Stomach (tissue), 19 donors: ENCODE measurements at places on chromosomes 7 and 10. TPM values are rescaled to one million over a fixed set of nuclear protein-coding genes. Genes with fewer than 3 reads are reported as not detected.
A peak's percentile ranks its signal among the peaks of the same experiment; 100 is the strongest.

- H3K36me3 ChIP-seq = no peaks in the 10 kb centered on the region
- H3K27me3 ChIP-seq = no peaks in the 10 kb centered on the region
- DNase-seq = no peak
- peaks cover 8% of the 10 kb centered on the region for H3K4me1 ChIP-seq
- H3K27ac ChIP-seq = no peak overlapping the region
These were observed 26.9 kb upstream of the MKLN1 start for GRCh38 chr7:131300572-131301466.

DNA sequence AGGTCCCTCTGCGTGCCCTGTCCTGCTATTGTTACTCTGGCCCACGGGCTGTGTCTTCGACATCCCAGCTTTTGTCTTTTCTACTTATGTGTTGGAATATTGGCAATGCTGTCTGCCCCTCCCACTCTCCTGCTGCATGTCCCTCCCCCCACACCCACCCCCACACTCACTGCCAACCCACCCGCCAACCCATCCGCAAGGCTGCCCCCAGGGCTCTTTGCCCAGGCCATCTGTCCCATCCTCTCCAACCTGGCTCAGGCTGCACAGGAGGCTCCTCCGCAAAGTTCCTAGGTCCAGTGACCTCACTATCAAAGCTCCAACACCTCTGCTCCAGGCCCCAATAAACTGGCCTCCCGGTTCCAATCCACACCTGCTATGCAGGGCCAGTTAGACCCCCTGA, 167.1 kb upstream of the PRR15 start:
- no peaks in the 10 kb centered on the region for H3K4me1 ChIP-seq
- H3K27me3 ChIP-seq = no peaks in the 10 kb centered on the region
- H3K4me3 ChIP-seq = no peak overlapping the region
- H3K27ac ChIP-seq = no peak overlapping the region
- no peaks in the 10 kb centered on the region for H3K36me3 ChIP-seq

- DNase-seq = peak; percentile 28
- peaks cover 45% of the 10 kb centered on the region for H3K36me3 ChIP-seq
- no peak overlapping the region for H3K27ac ChIP-seq
- no peaks in the 10 kb centered on the region for H3K4me1 ChIP-seq
- no peak overlapping the region for H3K4me3 ChIP-seq
These were observed 105.6 kb downstream of the NSUN6 start for GRCh38 chr10:18545621-18546305.

DNA sequence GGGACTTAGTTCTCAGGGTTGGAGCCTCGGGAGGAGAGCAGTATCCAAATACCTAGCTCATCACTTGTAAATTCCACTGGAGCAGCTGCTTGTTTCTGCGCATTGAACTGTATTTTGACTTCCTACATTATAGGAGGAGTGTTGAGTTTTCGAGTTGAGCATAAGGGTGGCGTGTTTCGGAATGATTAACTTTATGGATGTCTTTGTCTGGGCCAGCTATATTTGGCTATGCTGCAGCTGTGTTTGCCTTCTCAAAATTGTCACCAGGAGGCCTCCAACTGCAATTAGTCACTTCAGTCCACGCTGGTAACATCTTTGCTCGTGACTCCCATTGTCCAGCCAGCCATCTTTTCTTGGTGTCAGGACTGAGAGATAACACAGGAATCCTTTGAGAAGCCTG, 9.1 kb downstream of the CELF2 start:
- H3K27ac ChIP-seq = no peak overlapping the region
- DNase-seq = no peak
- no peaks in the 10 kb centered on the region for H3K4me1 ChIP-seq
- H3K27me3 ChIP-seq = no peaks in the 10 kb centered on the region

DNA sequence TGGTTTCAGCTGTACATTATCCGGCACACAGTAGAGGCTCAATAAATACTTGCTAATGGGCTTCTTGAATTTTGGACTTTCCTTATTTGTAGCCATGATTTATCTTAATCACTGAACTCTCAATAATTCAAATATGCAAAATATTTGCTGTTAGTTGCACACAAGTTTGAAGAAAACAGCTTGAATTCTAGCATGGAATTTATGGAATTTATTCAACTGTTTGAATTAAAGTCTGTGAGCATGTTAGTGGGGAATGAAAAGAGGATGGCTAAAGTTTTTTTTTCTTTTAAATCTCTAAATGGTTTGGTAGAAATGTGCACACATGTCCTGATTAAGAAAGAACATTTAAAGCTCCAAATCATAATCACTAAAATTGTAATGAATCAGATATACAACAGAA, 42.5 kb downstream of the SIRT1 start:
- no peak for DNase-seq
- H3K4me1 ChIP-seq = no peaks in the 10 kb centered on the region
- H3K36me3 ChIP-seq = peaks cover 89% of the 10 kb centered on the region

GRCh38 chr10:112735041-112735695, 214.9 kb upstream of the TCF7L2 start:
- DNase-seq = no peak
- no peak overlapping the region for H3K4me3 ChIP-seq
- H3K36me3 ChIP-seq = no peaks in the 10 kb centered on the region
- no peak overlapping the region for H3K27ac ChIP-seq

- no peak for DNase-seq
- no peak overlapping the region for H3K27ac ChIP-seq
- no peaks in the 10 kb centered on the region for H3K36me3 ChIP-seq
- H3K4me1 ChIP-seq = no peaks in the 10 kb centered on the region
These were observed 515.6 kb downstream of the INHBA start for GRCh38 chr7:41187322-41187721.

- no peak overlapping the region for H3K27ac ChIP-seq
- H3K36me3 ChIP-seq = no peaks in the 10 kb centered on the region
- no peak overlapping the region for H3K4me3 ChIP-seq
- peaks cover 100% of the 10 kb centered on the region for H3K27me3 ChIP-seq
- H3K4me1 ChIP-seq = peaks cover 8% of the 10 kb centered on the region
These were observed 4.9 kb downstream of the DLX5 start for GRCh38 chr7:97019710-97020225.

PTER gene
- 25.8 TPM for total RNA-seq

NAPEPLD gene
- 38.8 TPM for total RNA-seq

NANOS1 gene
- total RNA-seq = 5.1 TPM

TRIM50 gene
- 69.4 TPM for total RNA-seq

UNCX gene
- not detected for total RNA-seq

INHBA gene
- total RNA-seq = 0.58 TPM

LIPF gene
- total RNA-seq = 13,906 TPM

TMEM213 gene
- total RNA-seq = not detected
